Hematopoietic multipotent progenitor cell treated with erythropoietin and hydrocortisone succinate and interleukin-3 and kit ligand, for 6 days (in vitro differentiated cells): ENCODE measurements at places on chromosomes 6 and 20.

- DNase-seq, result no peak
Observed at GRCh38 chr6:161355696-161356095, 81.8 kb upstream of the AGPAT4 start.

DNA sequence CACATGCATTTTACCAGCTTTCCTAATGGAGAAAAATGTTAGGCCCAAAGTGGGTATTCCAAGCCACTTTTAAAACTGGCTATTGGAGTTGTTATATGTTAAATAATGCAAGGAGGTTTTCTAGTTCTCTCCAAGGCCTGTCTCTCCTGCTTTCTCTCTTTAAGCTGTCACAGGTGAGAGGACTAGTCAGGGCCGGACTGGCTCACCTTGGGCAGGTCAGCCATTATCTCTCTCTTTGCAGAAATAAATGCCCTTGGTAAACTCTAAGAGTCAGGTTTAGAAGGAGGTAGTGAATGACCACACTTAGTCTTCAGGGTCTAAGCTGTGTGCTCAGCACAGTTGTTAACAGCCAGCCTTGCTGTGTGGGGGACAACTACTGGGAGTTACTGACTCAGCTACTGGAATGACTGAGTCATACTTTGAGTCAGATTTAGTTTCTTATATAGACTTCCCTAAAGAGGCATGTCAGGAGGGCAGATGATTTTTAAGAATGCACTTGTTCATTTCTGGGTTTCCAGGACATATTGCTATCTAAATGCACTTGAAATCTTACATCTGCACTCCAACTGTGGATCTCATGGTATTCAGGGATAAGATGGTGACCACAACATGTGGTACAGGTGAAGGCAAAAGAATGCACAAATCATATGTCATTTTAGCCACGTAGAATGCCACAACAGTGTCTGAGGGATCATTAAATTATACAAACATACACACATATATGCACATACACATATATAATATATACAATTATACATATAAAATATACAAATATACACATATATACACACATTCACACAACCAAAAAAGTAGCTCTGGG lies 719.4 kb downstream of the EPM2A start:
- peak; percentile 16 for DNase-seq

GRCh38 chr6:123770247-123770949 lies 33.3 kb upstream of the NKAIN2 start:
- no peak for DNase-seq

DNA sequence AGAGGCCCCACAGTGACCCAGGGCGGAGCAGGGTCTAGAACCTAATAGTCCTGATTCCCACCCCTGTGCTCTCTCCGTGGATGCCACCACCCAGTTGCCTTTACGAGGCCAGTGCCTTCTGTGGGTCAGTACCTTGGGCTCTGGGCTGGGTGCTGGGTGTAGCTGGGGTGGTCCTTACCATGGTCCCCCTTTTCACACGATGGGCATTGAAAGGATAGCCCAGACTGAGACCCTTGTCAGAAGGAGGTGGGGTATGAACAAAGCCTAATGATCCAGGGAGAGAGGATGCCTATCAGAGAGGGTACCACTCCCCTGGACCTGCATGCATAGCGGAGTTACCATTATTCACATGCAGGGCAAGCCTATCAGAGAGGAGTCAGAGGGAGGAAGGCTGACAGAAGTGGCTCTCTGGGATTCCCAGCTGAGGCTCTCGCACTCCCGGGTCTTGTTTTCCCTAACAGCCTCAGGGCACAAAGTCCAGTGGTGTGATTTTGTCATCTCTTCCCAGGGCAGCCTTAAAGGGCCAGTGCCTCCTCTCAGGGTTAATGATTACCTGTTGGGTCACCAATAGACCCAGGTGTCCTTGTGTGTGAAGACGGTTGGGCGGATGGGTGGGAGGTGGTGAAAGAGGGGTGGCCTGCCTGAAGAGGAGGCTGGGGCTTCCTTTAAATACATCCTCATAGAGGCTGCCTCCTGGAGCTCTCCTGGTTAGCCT lies 36.2 kb downstream of the VEGFA start:
- no peak for DNase-seq

GRCh38 chr20:13245250-13245723 lies 24.2 kb downstream of the ISM1 start:
- no peak for DNase-seq

DNA sequence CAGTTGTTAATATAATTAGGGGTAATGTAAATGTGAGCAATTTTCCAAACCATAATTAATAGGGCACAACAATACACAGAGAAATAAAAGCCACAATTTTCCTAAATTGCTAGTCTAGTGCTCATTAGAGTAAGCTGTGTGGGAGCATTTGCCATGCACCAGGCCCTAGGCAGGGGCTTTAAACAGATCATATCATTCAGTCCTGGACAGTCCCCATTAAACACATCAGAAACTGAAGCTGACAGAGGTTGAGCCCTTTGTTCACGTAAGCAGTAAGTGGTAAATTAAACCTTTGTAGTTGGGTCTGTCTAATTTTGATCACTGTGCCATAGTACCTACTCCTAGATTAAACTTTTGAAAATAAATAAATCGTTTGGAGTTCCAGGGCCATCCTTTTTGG lies 931.1 kb downstream of the C6orf118 start:
- DNase-seq, result no peak
